HFFc6 (cell line): ENCODE measurements at places on chromosomes 3 and 15. TPM values are rescaled to one million over a fixed set of nuclear protein-coding genes. Genes with fewer than 3 reads are reported as not detected.

The NR2E3 gene
- not detected in 3 replicates for total RNA-seq

The RTP4 gene
- total RNA-seq: 0.13 TPM in 1 of 3 replicates, not detected in the others

The CDHR4 gene
- 0.17 TPM in 1 of 3 replicates, not detected in the others for total RNA-seq

- no peak for DNase-seq
These were observed 88.0 kb downstream of the PEX5L start for GRCh38 chr3:179948740-179949139.

DNA sequence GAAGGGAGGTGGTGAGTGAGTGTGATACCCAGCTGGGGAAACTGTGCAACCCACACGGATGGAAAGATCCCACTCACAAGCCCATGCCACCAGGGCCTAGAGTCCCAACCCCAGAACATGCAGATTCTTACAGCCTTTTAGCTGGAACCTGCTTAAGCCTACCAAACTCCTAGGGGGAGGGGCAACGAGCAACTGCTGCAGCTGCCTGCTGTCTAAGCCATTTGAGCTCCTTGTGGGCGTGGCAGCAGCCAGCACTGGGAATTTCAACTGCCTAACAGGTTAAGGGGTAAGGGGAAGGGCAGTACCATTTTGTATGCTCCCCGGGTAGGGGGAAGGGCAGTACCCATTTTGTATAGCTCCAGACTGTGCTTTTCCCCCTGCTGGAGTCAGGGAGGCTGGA lies 673.2 kb upstream of the BCHE start:
- no peak for DNase-seq

DNA sequence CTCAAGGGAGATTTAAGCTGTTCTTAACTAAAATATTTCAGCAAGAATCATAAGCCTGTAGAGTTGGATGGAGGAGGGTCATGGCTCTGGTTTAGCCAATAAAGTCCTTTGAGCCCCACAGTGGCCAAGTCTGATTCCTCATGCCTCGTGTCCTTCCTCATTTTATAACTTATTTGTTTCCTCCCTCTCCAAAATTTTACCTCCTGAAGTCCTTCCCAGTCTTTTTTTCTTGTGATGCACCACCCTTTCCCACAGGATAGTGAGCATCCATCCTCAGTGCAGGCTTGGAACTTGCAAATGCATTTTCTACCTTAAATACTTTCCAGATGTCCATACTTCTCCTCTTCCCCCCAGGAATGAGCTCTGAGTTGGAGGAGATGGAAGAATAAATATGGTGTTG lies 162.7 kb upstream of the AGTR1 start:
- DNase-seq: no peak

- no peak for DNase-seq
These were observed 127.9 kb upstream of the PFN2 start for GRCh38 chr3:150098621-150099020.

- DNase-seq: peak; percentile 70
These were observed 6.3 kb upstream of the FSIP1 start for GRCh38 chr15:39788800-39789565.

DNA sequence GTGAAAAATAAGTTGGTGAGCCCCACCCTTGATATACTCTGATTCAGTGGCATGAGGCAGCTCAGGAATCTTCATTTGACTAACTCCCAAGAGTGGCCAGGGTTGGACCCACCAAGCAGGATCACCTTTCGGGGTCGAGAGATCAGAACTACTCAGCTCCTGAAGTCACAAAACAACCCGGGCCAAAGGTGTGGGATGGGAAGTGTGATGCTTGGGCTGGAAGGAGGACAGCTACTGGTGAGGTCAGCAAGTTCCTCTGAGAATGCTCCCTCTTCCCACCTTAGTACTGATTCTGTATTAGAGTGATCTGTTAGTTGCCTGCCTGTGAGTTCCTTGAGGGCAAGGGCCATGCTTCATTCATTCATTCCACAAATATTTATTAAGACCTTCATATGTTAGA lies 15.1 kb downstream of the ESYT3 start:
- DNase-seq: no peak
